ENCODE measurements at places on chromosomes 11 and 22.
A peak's percentile ranks its signal among the peaks of the same experiment; 100 is the strongest.

DNA sequence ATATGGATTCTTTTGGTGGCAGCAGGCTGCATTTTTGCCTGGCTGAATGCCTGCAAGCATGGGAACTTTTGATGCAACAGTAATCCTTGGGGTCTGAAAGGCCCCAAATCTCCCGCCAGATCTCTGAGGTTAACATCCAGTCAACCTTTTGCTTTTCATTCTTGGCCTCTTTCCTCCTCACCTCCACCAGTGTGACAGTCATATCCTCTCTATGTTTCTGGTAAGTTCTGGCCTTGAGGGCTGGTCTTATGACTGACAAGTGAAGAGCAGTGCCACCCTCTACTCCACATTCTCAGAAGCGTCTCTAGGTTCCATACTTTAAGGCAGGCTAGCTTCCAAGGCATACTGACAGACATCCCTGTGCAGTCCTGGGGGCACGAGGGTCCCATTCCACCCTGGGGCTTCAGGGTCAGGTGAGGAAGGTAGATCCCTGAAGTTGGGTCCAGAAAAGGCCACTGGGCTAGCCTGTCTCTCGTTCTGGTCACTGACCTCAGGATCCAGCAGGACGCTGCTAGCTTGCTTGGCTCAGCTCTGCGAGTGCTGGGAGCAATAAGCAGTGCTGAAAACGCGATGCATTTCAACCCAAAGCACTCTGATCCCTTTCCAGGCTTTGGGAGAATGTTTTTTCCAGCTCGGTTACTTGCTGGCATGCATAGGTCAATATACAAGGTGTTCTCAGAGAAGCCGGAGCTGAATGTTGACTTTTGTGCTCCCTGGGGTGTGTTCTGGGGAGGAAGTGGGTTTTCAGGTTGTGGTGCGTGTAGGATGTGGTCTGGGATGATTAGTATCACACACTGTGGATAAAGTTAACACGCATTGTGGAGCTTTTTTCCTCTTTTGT lies 75.2 kb downstream of the PTPRJ start:
- DNase-seq = no peak

- DNase-seq = no peak
Observed at GRCh38 chr11:59475176-59475575, 2.1 kb downstream of the OR4D10 start.

DNA sequence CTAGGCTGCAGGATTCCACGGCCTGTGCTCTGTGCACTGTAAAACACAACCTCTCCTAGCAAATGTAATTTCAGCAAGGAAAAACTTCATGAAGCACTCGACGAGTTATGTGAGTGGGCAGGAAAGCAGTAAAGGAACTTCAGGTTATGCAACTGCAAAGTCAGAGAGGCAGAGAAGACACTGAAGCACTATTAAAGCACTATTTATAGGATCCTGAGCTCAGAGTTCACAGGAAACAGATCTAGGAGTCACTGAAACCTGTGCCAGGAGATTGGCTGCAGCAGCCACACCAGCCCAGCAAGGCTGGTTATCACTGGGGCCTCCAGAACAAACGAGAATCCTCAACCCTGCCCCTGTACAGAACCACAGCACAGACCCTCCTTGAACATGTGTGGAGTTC lies 2.5 kb downstream of the SMIM35 start:
- no peak for DNase-seq

DNA sequence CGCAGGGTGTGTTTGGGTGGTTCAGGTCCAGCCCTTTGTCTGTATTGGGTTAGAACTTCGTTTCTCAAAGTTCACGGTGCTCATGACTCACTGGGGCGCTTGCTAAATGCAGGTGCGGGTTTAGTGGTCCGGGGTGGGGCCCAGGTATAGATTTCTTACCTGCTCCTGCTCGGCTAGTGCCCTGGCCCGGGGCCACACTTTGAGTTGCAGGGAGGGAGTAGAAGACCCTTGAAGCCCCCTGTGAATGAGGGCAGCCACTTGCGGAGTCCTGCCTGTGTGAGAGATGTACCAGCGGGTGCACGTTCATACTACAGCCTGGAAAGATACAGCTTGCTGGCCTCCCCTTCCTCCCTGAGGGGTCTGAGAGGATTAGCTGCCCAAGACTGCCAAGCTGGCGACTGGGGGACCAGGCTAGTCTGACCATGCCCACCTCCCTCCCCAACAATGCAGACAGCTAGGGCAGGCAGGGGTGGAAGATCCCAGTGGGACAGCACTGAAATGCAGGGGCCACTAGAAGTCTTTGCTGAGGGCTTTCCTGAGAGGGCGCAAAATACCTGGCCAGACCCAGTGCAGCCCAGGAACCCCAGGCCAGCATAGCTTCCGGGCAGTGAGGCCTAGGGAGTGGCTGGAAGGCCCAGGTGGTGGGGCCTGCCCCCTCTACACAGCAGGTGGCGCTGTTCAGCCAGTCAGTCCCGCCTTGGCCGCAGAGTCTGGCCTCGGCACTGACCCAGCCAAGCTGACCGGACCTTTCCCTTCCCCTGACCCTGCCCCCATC lies 5.1 kb upstream of the MYRF start:
- peak; percentile 78 for DNase-seq

GRCh38 chr22:48310289-48310688 lies 1517.4 kb downstream of the BRD1 start:
- no peak for DNase-seq

GRCh38 chr11:27122001-27122400 lies 81.4 kb downstream of the BBOX1 start:
- no peak for DNase-seq

GRCh38 chr11:15883455-15883920 lies 472.9 kb downstream of the SOX6 start:
- DNase-seq = no peak

DNA sequence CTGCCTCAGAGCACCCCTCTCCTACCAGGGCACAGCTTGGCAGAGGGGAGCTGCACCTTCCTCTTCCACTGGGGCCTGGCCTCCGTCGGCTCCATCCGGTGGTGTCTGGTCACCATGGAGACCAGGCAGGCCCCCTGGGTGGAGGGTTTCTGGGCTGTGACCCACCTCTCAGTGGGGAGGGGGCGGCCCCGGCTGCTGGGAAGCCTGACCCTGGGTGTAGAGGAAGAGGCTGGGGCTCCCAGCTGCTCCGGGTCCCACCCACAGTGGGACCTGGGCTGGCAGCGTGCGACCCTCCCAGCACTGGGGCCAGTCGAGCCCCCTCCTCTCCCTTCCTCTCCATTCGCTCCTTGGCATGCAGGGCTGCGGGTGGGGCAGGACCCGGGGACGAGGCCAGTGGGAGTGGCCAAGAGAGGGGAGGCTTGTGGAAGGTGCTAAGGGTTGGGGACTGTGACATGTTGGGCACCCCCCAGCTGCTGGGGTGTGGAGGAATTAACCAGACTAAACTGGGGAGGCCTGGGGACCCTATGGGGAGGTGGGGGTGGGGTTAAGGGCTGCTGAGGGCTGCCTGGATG lies 46.8 kb downstream of the BRSK2 start:
- DNase-seq = no peak

DNA sequence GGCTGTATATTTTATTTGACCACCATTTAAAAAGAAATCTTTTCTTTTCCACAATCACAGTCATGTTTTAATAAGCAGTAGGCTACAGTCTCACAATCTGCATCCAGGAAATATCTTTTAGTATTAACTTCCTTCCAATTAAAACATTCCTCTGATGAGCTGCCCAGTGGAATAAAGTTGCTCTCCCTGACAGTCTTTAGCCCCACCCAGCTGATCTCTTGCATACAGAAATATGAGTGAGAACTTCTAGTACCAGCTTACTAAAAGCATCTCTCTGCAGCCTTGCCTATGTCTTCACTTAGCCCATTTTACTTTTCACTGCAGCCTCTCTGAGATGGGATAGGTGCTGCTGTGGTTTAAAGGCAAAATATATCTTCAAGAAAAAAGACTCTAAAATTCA lies 143.4 kb upstream of the ANO3 start:
- DNase-seq = no peak

GRCh38 chr22:36206255-36206654 lies 4.6 kb upstream of the APOL4 start:
- no peak for DNase-seq

- DNase-seq = no peak
Observed at GRCh38 chr22:45334528-45334927, 24.8 kb downstream of the FAM118A start.

DNA sequence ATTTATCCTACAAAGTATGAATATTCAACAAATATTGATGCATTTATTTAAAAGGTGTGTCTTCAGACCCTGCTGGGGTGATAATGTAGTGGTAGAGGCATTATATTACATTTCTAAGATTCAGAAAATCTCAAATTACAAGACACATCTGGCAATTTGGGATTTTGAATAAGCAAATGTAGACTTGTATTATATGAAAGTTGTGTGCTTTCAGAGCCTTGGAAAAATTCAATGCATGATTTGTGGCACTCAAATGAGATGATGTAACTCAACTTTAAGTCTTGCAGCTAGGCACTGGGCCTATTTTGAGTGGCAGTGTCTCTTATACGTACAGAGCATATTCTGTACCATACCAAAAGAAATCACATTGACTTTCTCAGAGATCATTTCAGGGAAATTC lies 214.4 kb downstream of the ETS1 start:
- no peak for DNase-seq

- DNase-seq = no peak
Observed at GRCh38 chr11:119758291-119758690, 29.3 kb upstream of the NECTIN1 start.

DNA sequence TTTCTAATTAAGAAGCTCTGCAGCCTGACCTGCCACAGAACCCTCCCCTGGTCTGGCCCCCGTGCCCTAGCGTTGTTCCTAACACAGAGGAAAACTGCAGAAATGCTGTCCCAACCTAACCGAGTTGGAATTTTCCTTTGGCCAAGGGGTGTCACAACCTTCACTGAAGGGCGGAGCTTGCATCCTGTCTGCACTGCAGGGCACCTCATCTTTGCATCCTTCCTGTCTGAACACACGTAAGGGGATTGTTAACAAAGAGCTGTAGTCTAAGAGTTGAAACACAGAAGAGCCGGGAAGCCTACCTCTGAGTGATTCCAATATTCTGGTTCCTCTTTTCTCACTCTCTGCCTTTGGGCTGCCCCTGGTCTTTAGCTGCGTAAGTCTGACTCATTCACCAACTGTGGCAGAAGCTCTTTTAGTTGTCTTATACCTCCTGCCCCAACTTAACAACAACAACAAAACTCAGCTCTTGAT lies 1.6 kb downstream of the DIXDC1 start:
- DNase-seq = peak; percentile 51

DNA sequence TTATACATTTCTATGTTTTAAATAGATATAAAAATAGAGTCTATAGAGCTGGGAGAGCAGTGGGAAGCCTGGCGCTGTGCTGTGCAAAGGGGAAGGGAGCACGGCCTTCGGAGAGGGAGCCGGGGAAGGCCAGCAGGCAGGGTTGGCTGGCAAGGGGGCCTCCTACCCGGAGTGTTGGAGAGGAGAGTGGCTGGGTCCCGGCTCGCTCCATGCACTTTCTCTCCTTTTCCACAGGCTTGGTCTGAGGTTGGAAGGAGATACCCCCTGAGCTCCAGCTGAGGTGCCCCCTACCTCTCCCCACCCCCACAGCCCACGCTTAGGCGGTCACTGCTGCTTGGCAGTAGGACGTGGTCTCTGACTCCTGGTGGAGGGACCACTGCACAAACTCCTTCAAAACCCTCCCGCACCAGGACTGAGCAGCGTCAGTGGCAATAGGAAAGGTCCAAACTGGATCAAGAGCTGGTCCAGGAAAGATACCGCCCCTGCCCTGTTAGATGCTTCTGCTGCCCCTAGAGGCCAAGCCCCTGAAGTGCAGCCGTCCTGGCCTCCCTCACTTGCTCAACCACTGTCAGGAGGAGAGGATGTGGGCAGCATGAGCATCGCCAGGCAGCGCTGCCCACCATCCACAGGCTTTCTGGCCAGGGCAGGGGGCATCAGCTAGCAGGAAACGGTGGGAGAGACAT lies 52.9 kb downstream of the SYT13 start:
- DNase-seq = peak; percentile 20

- DNase-seq = no peak
Observed at GRCh38 chr11:61542024-61542461, 33.5 kb downstream of the LRRC10B start.

GRCh38 chr22:31646186-31647019 lies 15.6 kb downstream of the PISD start:
- DNase-seq = no peak

GRCh38 chr22:30104501-30105156 lies 24.4 kb downstream of the HORMAD2 start:
- DNase-seq = no peak

GRCh38 chr11:3022300-3022967 lies 30.3 kb upstream of the NAP1L4 start:
- DNase-seq = no peak

GRCh38 chr11:121071846-121072450 lies 29.1 kb upstream of the TECTA start:
- no peak for DNase-seq

DNA sequence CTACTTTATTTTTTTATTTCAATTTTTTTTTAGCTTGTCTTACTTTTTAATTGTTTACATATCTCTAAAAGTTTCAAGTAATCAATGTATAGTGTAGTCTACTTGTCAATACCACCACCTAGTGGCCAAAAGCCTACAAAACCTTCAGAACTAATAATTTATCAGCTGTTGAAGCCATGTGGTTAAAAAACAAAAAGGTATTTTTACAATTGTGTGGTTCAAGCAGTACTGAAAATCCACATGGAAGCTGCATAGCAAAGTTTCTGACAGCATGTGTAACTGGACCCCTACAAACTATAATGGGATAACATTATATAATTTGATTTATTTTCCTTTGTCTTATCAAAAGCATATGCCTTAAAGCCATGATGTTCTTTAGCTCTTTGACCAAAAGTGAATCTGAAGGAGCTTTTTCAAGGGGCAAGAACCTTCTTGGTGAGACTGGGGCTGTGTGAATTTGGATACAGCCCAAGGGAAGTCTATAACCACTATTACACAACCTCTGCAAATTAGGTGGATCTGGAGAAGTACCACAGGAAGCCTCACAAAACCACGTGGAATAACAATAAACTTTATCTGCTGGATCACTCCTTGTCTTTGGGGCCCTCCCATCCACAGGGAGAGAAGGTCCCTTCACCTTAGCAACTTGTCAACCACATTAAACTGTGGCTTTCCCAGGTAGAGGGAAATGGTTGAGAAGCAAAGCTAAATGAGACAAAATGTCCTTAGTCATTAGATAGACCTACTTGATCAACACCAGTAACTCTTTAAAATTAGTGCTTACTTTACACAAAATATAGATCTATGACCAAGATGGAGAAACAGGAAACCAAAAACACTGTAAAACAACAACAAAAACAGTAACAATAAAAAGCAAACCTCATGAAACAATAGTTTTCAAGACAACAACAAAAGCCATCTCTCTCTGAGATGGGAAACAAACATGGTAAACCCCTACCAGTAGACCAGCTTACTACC lies 9.9 kb downstream of the NARS2 start:
- DNase-seq = no peak

GRCh38 chr11:95716266-95716665 lies 73.3 kb downstream of the FAM76B start:
- DNase-seq = no peak

GRCh38 chr11:131663405-131664200 lies 293.2 kb downstream of the NTM start:
- DNase-seq = peak; percentile 93

GRCh38 chr11:126808296-126808695 lies 192.3 kb downstream of the KIRREL3 start:
- DNase-seq = no peak

Data from hippocampal formation (tissue), 2 donors.